ENCODE measurements at places on chromosomes 12 and 14.

DNA sequence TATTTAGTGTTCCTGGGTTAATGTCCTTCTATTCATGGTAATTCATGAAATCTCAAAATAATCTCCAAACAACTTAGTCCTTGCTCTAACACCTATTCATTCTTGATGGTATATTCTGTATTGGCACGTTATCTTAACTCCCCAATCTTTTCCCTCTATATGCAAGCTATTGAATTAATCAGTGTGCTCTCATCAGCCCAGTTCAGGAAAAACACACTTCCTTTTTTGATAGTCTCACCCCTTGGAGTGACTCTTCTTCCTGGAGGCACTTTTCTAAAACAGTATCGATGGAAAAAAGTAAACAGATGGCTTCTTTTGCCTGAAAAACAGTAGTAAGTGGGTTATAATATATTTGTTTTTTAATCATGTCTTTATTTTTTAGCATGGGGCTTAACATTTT, 28.6 kb downstream of the TULP3 start:
- no peaks in the 10 kb centered on the region for H3K36me3 ChIP-seq
- no peaks in the 10 kb centered on the region for H3K27me3 ChIP-seq
- H3K27ac ChIP-seq, result no peak overlapping the region
- no peak overlapping the region for H3K4me3 ChIP-seq
- DNase-seq, result no peak
- H3K4me1 ChIP-seq, result no peaks in the 10 kb centered on the region

DNA sequence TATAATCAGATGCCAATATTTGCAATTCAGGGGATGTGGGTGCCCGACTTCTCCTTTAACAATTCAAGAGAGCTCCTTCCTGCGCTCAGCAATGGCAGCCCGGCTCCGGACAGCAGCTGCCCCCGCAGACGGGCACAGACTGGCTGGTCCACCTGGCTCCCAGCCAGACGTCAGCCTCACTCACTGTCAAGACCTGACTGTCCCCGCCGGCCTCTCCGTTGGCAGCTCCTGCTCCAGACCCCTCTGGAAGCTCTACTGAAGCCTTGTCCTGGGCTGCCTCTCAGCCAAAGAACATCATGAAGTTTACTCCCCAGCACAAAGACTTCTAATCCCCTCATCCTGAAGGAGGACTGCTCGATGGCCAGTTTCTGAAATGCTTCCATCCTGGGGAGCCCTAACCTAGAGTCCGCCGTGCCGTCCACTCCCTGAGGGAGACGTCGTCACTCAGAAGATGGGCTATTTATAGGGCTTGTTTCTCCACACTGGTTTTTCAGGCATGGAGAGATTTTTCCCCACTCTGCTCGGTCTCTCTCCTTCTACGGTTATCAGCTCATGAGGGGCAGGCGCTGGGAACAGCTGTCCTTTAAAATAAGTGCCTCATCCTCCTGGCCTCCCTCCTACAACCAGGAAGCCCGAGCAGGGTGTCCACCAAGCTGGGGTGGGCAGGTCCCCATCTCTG, 126.2 kb downstream of the RFLNA start:
- no peak overlapping the region for H3K27ac ChIP-seq
- no peaks in the 10 kb centered on the region for H3K4me1 ChIP-seq
- no peak for DNase-seq
- H3K36me3 ChIP-seq, result peaks cover 28% of the 10 kb centered on the region
- no peaks in the 10 kb centered on the region for H3K27me3 ChIP-seq
- H3K4me3 ChIP-seq, result no peak overlapping the region

DNA sequence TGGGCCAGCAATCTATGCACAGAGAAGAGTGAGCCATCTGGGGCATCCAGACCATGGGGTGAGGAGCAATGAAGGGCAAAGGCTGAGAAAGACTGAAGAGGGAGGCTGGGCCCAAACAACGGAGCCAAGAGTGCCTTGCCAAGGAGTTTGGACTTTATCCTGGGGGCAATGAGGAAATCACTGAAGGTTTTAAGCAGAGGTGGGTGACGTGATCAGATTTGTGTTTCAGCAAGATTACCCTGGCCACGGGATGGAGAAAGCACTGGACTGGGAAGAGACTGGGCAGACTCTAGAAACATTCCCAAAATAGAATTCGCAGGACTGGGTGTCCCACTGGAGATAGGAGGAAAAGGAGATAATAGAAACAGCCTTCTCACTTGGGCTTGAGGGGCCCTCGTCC, 65.3 kb downstream of the DPF3 start:
- DNase-seq, result no peak
- no peaks in the 10 kb centered on the region for H3K4me1 ChIP-seq
- H3K27ac ChIP-seq, result no peak overlapping the region
- no peak overlapping the region for H3K4me3 ChIP-seq
- no peaks in the 10 kb centered on the region for H3K36me3 ChIP-seq

- H3K36me3 ChIP-seq, result no peaks in the 10 kb centered on the region
- no peak for DNase-seq
- no peak overlapping the region for H3K27ac ChIP-seq
- peaks cover 8% of the 10 kb centered on the region for H3K4me1 ChIP-seq
Observed at GRCh38 chr12:75820848-75821578, 210.6 kb downstream of the PHLDA1 start.

DNA sequence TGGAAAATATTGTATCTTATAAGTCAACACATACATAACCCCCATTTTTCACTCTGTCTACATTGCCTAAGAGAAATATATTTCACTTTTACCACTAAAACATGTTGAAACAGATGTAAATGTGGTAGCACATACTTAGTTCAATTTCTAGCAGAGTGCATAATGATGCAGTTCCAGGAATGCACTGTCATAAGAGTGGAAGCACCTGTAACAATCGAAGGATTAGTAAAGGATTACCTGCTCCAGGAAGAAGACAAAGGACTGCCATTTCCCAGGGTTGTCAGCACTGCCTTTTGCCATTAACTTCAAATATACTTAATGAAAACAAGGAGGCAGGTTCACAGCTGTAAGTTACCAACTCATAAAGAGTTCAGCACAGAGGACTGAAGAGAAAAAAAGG, 24.6 kb downstream of the DAD1 start:
- peak overlapping the region; percentile 63 for H3K4me3 ChIP-seq
- peaks cover 57% of the 10 kb centered on the region for H3K36me3 ChIP-seq
- no peaks in the 10 kb centered on the region for H3K27me3 ChIP-seq
- peaks cover 86% of the 10 kb centered on the region for H3K4me1 ChIP-seq
- no peak for DNase-seq

GRCh38 chr14:88825078-88825458, 617 bp downstream of the TTC8 start:
- H3K4me3 ChIP-seq, result peak overlapping the region; percentile 83
- H3K4me1 ChIP-seq, result peaks cover 10% of the 10 kb centered on the region
- no peak overlapping the region for H3K27ac ChIP-seq
- peaks cover 12% of the 10 kb centered on the region for H3K27me3 ChIP-seq

GRCh38 chr14:67532998-67533753, at the start of gene PLEKHH1:
PLEKHH1 (plus strand) TSS chr14:67533290; CDS start chr14:67541868, 8,578 bp downstream.
- no peaks in the 10 kb centered on the region for H3K36me3 ChIP-seq
- peaks cover 68% of the 10 kb centered on the region for H3K27me3 ChIP-seq
- H3K4me3 ChIP-seq, result peak within 1 kb of the TSS; percentile 69
- H3K27ac ChIP-seq, result no peak within 1 kb of the TSS
- DNase-seq, result peak; percentile 51
- peaks cover 5% of the 10 kb centered on the region for H3K4me1 ChIP-seq

DNA sequence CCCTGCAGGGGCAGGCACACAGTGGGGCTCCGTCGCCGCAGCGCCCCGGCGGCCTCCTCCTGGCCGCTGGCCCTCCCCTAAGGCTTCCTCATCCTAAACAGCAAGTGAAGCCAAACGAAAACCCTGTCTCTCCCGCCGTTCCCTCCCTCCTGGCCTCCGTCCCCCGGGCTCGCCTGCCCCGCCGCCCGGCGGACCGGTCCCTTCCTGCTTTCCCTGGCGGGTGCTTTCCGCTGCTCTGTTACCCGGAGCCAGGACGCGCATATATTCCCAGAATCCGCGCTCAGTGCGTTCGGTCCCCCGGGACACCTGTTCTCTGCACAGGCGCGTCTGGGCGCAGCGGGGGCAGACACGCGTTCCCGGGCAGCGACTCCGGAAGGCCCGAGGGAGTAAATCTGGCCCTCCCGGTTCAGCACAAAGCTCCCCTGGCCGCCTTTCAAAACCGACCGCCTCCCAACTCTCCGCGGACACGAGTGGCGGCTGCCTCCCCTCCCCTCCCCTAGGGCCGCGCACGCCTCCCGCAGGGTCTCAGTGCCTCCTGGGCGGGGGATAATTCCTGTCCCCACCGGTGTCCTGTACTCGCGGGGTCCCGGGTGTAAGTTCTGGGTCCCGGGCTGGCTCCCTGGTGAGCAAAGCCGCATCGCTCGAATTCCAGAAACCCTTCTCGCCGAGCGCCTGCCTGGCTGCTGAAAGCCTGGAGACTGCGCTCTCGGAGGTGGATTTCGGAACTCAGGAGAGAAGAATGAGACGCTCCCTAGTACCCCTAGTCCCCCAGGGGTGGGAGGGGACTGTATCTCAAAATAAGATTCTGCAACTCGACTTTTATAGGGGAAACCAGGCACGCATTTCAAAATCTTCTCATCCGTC, 21.4 kb upstream of the CEP170B start:
- no peak for DNase-seq
- no peak overlapping the region for H3K4me3 ChIP-seq
- H3K36me3 ChIP-seq, result no peaks in the 10 kb centered on the region
- peaks cover 58% of the 10 kb centered on the region for H3K27me3 ChIP-seq
- H3K27ac ChIP-seq, result no peak overlapping the region

GRCh38 chr12:113395119-113395518, 8.6 kb downstream of the SDS start:
- H3K27me3 ChIP-seq, result no peaks in the 10 kb centered on the region
- H3K27ac ChIP-seq, result no peak overlapping the region
- H3K36me3 ChIP-seq, result no peaks in the 10 kb centered on the region
- H3K4me1 ChIP-seq, result no peaks in the 10 kb centered on the region
- DNase-seq, result no peak

- peaks cover 21% of the 10 kb centered on the region for H3K36me3 ChIP-seq
- H3K4me1 ChIP-seq, result peaks cover 4% of the 10 kb centered on the region
Observed at GRCh38 chr14:71444030-71444822, 488.0 kb upstream of the RGS6 start.

GRCh38 chr14:23071244-23071920, 14.1 kb upstream of the CDH24 start:
- peaks cover 77% of the 10 kb centered on the region for H3K36me3 ChIP-seq
- H3K4me1 ChIP-seq, result peaks cover 26% of the 10 kb centered on the region
- H3K27ac ChIP-seq, result peak overlapping the region; percentile 88

DNA sequence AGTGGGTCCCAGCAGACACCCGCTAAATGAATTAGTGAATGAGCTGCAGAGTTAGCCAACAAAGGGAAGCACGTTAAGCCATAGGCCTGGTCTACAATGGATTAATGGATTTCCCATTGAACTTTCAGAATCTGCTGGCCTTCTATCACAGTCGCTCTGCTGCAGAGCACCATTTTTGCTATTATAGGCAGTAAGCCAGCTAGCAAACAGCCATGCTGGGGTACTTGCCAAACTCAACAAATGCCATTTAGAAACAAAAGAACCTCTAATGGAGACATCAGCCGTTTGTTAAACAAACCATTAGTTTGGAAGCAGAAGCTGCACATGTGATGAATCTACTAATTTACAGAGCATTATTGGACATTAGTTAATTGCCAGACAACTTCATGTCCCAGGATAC, 181.1 kb upstream of the STXBP6 start:
- no peaks in the 10 kb centered on the region for H3K27me3 ChIP-seq
- no peaks in the 10 kb centered on the region for H3K36me3 ChIP-seq
- no peak for DNase-seq
- no peak overlapping the region for H3K4me3 ChIP-seq

DNA sequence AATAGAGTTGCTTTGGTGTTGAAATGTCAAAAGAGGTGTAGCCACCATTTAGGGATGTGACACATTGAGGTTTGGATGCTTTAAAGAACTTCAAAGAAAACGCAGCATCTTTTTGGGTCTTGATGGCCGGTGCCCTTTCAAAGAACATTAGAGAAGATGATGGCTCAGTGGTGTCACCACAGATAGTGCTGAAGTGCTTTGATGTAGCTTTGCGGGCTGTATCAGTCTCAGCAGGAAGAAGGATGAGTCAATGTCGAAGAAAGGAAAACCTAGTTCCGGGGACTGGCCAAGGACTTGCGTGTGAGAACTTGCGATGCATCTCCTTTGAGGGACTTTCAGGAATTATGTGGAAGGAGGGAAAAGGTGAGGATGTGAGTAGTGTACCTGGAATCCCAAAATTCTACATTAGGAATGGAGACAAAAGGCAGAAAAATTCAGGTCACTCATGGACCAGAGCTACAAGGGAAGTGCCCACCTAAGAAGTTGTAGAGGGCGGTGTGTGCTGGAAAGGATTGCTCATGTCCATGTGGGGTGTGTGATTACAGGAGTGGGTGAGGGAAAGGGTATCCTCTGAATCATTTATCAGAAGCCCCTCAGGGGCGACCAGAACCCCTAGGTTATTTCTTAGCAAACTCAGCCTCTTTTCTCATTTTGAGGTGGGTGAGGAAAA, 39.7 kb upstream of the GZMB start:
- H3K4me1 ChIP-seq, result peaks cover 78% of the 10 kb centered on the region
- H3K27ac ChIP-seq, result peak overlapping the region; percentile 97
- H3K27me3 ChIP-seq, result no peaks in the 10 kb centered on the region
- H3K36me3 ChIP-seq, result peaks cover 15% of the 10 kb centered on the region

GRCh38 chr14:73606271-73606670, 6.0 kb upstream of the ACOT6 start:
- H3K27ac ChIP-seq, result no peak overlapping the region
- DNase-seq, result no peak
- H3K4me1 ChIP-seq, result no peaks in the 10 kb centered on the region
- H3K27me3 ChIP-seq, result peaks cover 4% of the 10 kb centered on the region

DNA sequence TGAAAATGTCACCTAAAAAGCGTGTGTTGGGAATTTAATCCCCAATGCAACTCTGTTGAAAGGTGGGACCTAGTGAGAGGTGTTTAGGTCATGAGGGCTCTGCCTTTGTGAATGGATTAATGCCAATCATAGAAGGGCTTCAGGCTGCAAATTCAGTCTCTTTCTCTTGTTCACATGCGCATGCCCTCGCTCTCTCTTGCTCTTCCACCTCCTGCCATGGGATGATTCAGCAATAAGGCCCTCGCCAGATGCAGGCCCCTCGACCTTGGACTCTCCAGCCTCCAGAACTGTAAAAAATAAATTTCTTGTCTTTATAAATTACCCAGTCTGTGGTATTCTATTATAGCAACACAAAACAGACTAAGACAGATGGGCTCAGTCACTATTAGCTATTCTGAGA, 55.4 kb downstream of the PLXNC1 start:
- H3K4me3 ChIP-seq, result no peak overlapping the region
- no peak for DNase-seq
- peaks cover 21% of the 10 kb centered on the region for H3K36me3 ChIP-seq
- H3K4me1 ChIP-seq, result peaks cover 59% of the 10 kb centered on the region

DNA sequence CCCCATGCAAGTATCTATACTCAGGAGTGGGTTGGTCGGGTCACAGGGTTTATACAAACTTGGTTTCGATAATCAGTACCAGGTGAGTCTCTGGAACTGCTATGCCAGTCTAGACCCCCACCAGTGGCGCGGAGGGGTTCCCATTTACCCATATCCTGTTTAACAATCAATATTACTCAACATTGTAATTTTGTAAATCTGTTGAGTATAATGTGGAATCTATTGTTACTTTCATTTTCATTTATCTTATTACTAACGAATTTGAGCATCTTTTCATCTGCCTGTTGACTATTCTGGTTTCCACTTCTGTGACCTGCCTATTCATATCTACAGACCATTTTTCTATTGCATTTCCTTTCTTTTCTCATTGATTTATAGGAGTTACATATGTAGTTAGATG, 275.2 kb upstream of the CRY1 start:
- peak overlapping the region; percentile 79 for H3K4me3 ChIP-seq
- peak; percentile 28 for DNase-seq
- H3K36me3 ChIP-seq, result no peaks in the 10 kb centered on the region

All from activated T-helper 2 cell treated with anti-CD3 and anti-CD28 coated beads, Interferon-gamma antibody, Interleukin-2, Interleukin-4, amounts not matched to agents 10 μg/mL and 5 μg/mL and 100 μg/mL, durations not matched to agents 14 hours and 24 hours and 36 hours (primary cell).